ENCODE measurements at places on chromosomes 5 and 9. TPM values are rescaled to one million over a fixed set of nuclear protein-coding genes. Genes with fewer than 3 reads are reported as not detected.

The GABBR2 gene
- total RNA-seq, result not detected

The SLC24A2 gene
- total RNA-seq, result not detected

The NEUROG1 gene
- not detected for total RNA-seq

The ACOT12 gene
- total RNA-seq, result not detected

The TMC1 gene
- not detected for total RNA-seq

The TJP2 gene
- total RNA-seq, result 16.1 TPM

The MSX2 gene
- 1.0 TPM for total RNA-seq

The CAAP1 gene
- total RNA-seq, result 13.8 TPM

GRCh38 chr5:71782393-71782770, 63.3 kb downstream of the CARTPT start:
- no peak overlapping the region for H3K4me3 ChIP-seq
- H3K27ac ChIP-seq, result no peak overlapping the region
- H3K36me3 ChIP-seq, result no peaks in the 10 kb centered on the region
- DNase-seq, result no peak
- peaks cover 13% of the 10 kb centered on the region for H3K4me1 ChIP-seq
- no peaks in the 10 kb centered on the region for H3K27me3 ChIP-seq

- no peaks in the 10 kb centered on the region for H3K27me3 ChIP-seq
- H3K27ac ChIP-seq, result no peak overlapping the region
- H3K4me1 ChIP-seq, result no peaks in the 10 kb centered on the region
Observed at GRCh38 chr9:97721396-97721795, 24.3 kb upstream of the XPA start.

DNA sequence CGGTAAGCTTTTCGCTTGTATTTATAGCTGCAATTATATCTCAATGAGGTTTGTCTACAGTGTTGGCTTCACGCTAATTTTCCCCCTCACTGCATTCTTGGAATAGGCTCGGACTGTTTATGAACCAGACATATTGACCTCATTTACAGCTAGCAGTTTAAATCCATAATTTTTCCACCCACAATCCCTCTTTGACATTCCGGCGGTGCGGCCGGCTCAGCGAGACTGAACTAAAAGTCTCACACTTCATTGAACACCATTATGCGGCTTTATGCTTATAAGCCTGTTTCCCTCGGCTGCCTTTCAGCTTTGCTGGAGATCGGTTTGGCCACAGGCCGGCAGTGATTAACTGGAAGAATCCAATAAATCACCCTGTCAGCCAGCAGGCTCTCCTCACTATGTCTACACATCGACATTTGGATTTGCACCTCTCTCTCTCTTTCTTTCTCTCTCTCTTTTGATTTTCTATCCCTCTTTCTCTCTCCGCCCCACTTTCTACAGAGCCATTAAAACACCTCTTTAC, 315.0 kb upstream of the TLE4 start:
- H3K27me3 ChIP-seq, result no peaks in the 10 kb centered on the region
- DNase-seq, result no peak
- no peak overlapping the region for H3K4me3 ChIP-seq

DNA sequence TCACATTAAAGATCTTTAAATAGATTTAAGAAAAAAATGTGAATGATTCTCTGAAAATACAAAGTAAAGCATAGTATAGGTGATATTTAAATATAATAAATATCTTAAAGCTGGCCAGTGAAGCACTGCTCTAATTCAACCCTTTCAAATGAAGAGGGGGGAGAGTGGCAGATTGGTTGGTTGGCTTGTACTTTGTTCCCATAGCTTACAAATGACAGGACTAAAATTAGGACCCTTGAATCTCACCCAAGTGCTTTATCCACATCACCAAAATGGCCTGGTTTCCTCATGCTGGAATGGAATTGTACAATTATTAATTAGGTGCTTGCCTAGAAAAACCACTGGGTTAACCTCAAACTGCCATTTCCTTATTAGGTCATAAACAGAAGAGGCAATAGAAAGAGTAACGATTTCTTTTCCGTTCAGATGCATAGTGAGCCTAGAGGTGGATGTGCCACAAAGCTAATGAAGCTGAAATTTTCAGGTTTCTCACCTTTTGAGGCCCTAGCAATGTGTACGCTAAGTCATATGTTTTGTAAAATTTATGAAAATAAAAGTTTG, 354.5 kb upstream of the CDH6 start:
- H3K27ac ChIP-seq, result no peak overlapping the region
- H3K4me3 ChIP-seq, result no peak overlapping the region
- H3K36me3 ChIP-seq, result no peaks in the 10 kb centered on the region
- no peaks in the 10 kb centered on the region for H3K4me1 ChIP-seq
- H3K27me3 ChIP-seq, result no peaks in the 10 kb centered on the region

GRCh38 chr5:76805821-76806505, 12.9 kb upstream of the F2RL1 start:
- no peak overlapping the region for H3K4me3 ChIP-seq
- no peaks in the 10 kb centered on the region for H3K27me3 ChIP-seq
- H3K36me3 ChIP-seq, result no peaks in the 10 kb centered on the region

DNA sequence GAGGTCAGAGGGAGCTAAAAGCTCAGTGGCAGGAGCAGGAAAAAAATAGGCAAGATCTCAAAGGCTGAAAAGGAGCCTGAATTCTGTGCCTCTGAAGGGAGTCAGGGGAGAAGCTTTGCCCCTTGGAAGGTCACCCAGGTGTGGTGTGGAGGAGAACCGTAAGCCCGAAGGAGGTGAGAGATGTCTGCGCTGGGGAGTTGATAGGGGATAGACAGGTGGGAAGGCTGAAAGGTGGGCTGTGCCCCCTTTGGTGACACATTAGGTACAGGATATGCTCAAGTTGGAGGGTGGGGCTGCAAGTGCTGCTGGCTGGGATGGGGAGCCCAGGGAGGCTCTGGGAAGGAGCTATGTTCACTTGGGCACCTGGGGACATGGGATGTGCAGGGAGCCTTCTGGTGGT, 217.7 kb downstream of the PAX5 start:
- no peak overlapping the region for H3K27ac ChIP-seq
- no peaks in the 10 kb centered on the region for H3K36me3 ChIP-seq
- no peaks in the 10 kb centered on the region for H3K27me3 ChIP-seq
- H3K4me1 ChIP-seq, result no peaks in the 10 kb centered on the region
- no peak overlapping the region for H3K4me3 ChIP-seq

DNA sequence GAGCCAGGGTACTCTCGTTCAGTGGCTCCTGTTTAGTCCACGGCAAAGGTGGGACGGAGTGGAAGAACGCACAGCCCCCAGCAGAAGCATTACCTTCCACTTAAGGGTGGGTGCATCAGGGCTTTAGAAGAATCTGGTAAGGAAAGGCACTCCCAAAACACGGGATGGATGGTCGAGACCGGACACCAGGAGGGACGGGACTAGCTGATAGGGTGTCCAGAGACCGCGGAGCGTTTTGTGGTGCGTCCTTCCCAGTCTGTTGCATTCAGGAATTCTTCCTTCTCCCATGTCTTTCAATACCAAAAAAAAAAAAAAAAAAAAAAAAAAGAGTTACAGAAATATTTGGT, 545 bp upstream of the CTSV start:
- peaks cover 79% of the 10 kb centered on the region for H3K27me3 ChIP-seq
- peak overlapping the region; percentile 32 for H3K4me3 ChIP-seq
- H3K36me3 ChIP-seq, result no peaks in the 10 kb centered on the region
- DNase-seq, result no peak
- no peaks in the 10 kb centered on the region for H3K4me1 ChIP-seq
- no peak overlapping the region for H3K27ac ChIP-seq

DNA sequence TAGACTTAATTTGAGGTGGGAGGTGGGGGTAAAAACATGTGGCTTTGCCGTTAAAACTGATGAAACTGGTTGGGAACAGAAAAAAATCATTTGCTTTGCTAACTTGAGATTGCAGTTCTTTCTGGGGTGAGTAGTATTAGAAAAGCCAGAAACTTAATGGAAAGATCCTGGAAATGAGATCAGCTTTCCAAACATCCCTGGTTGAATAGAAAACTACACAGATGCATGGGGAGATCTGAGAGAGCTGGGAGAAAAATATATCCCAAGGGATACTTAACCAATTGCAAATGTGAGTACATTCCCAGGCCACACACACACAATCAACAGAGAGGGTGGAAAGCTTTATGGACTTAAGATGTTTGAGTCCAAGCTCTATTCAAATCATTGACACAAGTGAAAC, 222.3 kb downstream of the YTHDC2 start:
- no peak overlapping the region for H3K4me3 ChIP-seq
- no peaks in the 10 kb centered on the region for H3K36me3 ChIP-seq
- H3K27me3 ChIP-seq, result no peaks in the 10 kb centered on the region
- no peak overlapping the region for H3K27ac ChIP-seq

DNA sequence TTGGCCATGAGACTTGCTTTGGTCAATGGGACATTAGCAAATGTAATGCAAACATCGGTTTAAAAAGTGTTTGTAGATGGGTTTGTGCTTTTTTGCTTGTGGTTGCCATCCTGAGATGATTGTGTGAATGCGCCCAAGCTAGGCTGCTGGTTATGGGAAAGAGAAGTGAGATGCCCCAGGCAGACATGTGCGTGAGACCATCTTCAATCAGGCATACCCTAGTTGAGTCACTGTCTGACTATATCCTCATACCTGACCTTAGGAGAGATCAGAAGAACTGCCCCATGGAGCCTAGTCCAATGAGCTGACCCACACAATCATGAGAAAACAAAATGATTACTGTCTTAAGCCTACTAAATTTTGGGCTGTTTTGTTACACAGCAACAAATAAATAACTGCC, 36.8 kb upstream of the ZNF608 start:
- no peaks in the 10 kb centered on the region for H3K4me1 ChIP-seq
- H3K27ac ChIP-seq, result peak overlapping the region; percentile 56
- no peak for DNase-seq
- H3K27me3 ChIP-seq, result no peaks in the 10 kb centered on the region

- peaks cover 27% of the 10 kb centered on the region for H3K4me1 ChIP-seq
- H3K27me3 ChIP-seq, result no peaks in the 10 kb centered on the region
- no peak overlapping the region for H3K4me3 ChIP-seq
- H3K27ac ChIP-seq, result no peak overlapping the region
Observed at GRCh38 chr9:136122425-136123383, 4.0 kb upstream of the TMEM250 start.

DNA sequence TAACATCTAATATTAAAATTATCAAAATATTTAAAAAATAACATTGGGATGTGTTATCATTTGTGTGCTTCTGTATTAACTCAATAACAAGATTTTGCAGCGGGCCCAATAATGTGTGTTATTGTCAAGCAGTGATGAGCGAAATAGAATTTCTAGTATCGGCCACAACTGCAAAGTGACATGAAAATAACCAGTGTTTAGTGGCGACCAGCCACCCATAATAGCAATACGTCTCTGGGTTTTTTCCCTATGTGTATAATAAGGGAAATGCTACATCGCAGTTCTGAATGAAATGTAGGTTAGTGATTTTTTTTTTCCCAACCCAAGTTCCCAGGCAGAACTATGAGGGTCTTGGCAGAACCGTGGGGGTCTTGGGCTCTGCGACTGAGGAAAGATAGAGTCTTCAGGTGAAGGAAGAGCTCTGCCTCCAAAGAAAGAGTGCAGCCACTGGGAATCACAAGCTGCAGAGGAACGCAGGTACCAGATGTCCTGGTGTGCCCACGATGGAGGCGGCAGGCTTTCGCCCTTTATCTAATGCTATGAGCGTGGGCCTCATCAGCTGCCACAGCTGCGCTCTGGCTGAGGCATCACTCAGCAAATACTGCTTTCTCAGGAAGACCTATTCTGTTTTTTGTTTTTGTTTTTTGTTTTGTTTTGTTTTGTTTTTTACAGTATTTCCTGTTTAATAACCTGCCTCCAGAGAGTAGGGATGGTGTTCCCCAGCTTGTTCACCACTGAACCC, 235.0 kb downstream of the ROR2 start:
- H3K36me3 ChIP-seq, result no peaks in the 10 kb centered on the region
- H3K4me3 ChIP-seq, result no peak overlapping the region
- no peak for DNase-seq
- H3K27ac ChIP-seq, result peak overlapping the region; percentile 33

All from spleen (tissue), 13 donors.